ENCODE measurements at places on chromosomes 2 and 18.

DNA sequence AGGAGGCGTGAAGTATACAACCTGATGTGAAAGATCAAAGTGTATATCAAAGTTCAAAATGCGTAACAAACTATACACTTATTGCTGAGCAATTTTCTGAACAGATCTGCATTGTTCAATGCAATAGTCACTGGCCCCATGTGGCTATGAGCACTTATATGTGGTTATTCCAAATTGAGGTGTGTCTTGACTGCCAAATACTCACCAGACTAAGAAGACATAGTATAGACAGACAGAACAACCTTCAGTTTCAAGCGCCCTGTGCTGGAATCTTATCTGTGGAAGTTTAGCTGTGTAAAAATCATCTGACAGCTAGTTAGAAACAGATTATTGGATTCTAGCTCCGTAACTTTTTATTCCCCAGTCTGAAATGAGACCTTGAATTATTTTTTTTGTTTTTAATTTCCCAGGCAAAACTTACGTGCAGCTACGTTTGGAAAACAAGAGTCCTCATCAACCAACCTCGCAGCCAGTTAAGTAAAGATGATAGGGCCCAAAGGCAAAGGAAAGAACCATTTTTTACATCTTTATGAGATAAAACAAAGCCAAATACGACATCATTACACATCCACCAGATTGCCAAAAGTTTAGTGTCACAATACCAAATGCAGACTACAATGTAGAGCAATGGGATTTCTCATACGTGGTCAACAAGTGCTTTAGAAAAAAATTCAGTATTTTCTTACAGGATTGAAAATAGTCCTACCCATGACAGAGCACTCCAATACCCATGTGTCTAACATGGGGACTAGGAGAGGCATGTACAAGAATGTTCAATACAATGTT is 37.2 kb downstream of the MBOAT2 start:
- DNase-seq, result no peak

- DNase-seq, result no peak
Measured at GRCh38 chr2:67210430-67210829, 186.7 kb upstream of the ETAA1 start.

- no peak for DNase-seq
Measured at GRCh38 chr2:15034246-15034645, 401.7 kb downstream of the LRATD1 start.

DNA sequence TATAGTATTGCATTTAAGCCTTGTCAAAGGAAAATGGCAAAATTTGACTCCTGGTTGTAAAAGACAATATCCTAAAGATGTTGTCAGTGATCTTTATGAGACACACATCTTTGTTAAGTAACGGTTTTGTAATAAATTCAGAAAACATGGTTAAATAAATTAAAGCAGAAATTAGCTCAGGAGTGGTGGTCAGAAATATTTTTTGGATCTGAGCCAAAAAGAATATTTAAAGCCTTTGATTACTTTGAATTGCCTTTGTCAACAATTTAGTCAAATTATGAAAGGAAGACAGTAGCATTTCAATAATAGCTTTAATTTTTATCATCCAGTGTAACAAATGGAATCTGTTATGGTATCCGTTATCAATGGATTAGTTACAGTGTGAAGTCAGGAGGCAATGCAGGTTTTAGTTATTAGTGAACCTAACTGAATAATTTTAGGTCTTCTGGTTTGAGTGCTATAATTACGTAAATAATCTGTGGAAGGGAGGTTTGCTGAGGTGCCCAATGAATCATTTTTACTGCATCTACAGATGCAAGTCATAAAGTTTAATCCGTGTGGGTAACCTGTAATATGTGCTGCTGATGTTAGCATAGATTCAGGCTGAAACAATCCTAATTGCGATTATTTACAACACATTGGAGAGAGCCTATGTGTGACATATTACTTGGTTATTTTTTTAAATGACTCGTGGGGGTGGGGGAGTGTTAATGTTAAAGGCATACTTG is 42.7 kb downstream of the SMAD4 start:
- no peak for DNase-seq

- no peak for DNase-seq
Measured at GRCh38 chr2:26185954-26186770, 13.3 kb downstream of the GAREM2 start.

DNA sequence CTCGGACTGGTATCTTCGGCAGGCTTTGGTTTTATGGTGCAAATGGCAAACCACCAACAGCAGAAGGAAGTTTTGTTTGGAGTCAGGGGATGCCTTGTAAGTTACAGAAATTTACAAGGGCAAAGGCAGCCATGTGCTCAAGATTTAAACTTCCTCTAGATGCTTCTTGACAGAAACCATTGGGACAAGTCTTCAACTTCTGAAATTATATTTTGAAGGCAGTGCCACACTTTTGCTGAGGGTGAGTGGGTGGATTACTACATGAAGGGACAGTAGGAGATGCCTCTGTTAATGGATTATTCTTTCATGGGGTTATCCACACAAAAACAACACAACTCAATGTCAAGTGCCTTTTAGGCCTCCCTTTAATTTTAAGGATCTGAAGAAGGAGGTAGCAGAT is 97.9 kb downstream of the VAPA start:
- DNase-seq, result no peak

DNA sequence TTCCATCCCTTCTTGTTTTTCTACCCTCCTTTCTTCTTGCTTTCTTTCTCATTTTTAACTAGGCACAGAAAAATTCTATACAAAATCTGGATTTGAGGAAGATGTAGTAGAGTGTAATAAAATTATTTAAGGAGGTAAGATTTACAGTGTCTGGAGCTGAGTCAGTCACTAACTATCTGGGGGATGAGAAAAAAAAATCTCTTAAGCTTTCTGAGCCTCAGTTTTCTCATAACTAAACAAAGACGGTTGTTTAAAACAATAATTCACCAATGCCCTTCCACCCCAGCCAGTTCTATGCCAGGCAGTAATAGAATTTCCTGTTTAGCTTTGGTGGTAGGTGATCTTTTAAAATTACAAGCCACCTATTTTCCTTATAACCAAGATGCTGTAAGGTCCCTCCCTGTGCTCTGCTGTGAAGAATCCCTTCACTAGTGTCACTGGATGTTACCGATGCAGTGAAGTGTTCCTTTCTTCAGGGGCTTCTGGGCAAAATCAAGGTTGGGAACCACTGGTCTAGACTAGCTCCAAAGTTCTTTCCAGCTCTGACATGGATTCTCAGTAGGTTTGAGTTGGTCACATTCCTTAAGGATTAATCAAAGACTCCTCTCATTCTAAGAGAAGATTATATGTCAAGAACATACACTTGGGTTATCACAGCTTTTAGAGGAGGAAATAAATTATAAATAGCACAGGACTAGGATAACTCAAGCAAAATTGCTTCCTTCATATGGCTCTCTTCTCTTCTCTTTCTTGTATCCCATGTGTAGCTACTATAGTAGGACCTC is 289.0 kb downstream of the CDH2 start:
- DNase-seq, result no peak

GRCh38 chr2:118763797-118764196 is 83.7 kb downstream of the EN1 start:
- peak; percentile 34 for DNase-seq

DNA sequence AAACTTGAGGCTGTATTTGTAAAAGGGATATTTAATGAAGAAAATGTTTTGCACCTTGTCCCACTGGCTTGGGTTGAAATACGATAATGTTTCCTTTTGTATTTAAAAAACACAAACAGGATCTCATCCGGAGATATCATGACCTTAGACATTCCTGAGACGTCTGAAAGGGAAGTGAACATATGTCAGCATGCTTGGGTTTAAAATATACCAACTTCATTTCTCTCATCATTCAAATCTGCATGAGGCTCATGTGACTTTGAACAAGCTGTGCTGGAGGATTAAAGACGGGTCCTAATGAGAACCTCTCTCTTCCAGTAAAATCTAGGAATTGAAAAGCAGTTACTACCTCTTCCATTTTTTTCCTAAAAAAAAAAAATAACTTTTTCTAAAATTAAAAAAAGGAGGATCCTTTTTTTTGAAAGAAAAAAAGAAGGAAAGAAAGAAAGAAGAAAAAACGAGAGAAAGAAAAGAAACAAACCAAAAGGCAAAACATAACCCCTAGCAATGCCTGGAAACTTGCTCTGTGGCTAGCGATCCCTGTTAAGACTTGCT is 106.8 kb upstream of the ZFP36L2 start:
- DNase-seq, result no peak

DNA sequence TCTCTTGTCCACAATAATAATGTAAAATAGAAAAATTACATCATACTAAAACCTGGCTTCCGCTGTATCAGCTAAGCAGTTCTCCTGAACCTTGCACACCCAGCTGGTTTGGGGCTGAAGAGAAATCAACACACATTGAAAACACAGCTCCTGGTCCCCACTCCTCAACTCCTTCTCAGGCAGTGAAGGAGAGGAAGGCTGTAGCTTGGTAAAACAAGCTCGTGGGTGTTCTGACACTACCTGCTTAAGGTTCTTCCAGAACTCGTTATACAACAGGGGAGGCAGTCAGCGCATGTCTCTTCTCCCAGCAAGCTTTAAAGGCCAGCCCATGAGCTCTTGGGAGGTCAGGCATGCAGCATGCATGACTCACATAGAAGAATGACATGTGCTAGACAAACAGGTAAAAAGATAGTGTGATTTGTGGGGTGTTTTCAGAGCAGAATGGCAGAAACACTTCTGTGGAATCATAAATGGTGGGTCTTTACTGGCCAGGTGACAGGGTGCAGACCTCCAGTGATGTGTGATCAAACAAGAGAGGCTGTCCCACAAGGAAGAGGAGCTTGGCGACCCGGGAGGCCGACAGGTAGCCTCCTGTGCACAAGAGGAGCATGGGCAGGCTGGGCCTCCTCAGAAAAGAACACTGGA is 69.1 kb downstream of the UXS1 start:
- DNase-seq, result no peak

DNA sequence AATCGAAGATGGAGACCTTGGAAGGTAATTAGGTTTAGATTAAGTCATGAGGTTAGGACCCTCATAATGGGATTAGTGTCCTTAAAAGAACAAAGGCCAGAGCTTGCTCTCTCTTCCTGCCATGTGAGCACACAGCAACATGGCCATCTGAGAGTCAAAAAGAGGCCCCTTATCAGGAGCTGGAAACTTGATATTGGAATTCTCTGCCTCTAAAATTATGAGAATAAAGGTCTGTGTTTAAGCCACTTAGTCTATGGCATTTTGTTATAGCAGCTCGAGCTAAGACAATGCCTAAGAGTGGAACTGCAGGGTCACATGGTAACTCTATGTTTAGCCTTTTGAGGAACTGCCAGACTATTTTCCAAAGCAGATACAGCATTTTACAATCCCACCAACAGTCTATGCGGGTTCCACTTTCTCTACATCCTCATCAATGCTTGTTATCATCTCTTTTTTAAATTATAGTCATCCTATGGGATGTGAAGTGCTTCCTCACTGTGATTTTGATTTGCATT is 42.4 kb downstream of the THADA start:
- DNase-seq, result no peak

- DNase-seq, result no peak
Measured at GRCh38 chr2:232873292-232873908, 3.3 kb downstream of the SNORC start.

DNA sequence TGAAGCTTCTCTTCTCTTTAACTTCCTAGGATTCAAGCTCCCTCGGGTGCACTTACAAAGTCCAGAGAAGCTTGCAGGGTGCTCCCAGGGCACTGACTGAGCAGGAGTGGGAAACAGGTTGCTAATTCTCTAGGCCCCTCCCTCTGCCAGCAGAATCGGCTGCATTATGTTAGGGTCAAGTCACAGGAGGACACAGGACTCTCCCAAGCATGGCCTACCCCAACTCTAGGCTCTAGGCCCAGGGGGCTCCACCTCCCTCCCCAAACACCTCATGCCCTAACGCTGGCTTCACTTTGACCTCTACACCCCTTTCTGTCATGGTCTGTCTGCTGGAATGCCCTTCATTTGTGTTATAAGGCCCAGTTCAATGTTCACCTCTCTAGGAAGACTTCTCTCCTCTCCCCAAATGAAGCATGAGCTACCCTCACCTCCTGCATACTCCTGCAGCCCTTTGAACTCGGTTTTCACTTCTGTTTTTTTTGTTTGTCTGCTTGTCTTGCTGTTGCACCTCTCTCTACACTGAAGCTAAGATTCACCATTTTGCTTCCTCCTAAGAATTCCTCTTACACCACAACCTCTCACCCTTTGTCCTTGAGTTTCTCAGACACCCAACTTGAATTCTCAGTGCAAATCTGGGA is 521.8 kb upstream of the ID2 start:
- DNase-seq, result no peak
